ENCODE measurements at places on chromosomes 1 and 21.

DNA sequence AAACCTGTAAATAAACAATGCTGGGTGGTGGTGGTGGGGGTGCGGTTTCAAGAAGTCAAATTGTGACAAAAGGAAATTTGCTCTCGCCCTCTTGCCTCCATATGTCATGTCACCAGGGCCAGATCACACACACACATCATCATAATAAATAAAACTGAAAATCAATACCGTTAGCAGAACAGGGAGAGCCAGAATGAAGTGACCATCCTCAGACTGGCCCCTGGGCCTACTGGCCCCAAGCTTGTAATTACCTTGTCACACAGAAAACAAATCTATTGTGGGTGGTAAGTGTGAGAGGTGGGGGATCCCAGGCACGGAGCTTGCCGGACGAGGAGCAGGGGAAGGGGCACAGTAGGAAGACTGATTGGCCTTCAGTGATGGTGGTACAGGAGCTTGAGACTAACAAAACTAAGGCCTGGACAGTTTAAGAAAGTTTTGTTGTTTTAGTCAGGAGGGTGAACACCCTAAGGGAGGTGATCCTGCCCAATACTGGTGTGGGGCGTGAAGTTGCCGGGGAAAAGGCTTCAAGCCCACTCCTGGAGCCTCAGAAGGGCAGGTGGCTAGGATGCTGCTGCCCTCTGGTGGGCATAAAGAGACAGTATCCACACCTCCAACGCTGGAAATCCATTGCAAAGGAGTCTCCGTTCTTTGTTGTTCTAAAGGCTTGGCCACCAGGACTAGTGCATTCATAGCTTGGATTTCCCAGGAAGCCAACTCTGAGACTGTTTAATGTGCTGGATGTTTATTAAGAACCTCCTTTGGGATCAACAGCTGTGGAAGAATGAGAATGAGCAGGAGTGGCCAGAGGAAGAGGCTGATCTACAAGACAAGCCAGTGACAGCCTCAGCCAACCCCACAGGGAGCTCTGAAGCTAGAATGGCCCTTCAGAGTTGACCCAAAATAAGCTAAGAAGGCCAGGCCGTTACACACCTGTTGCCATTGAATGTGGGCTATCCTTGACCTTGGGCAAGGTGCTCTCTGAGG, 8.1 kb upstream of the C1orf216 start:
- no peak for DNase-seq

GRCh38 chr1:67126974-67127373, 7.8 kb downstream of the C1orf141 start:
- DNase-seq: no peak

DNA sequence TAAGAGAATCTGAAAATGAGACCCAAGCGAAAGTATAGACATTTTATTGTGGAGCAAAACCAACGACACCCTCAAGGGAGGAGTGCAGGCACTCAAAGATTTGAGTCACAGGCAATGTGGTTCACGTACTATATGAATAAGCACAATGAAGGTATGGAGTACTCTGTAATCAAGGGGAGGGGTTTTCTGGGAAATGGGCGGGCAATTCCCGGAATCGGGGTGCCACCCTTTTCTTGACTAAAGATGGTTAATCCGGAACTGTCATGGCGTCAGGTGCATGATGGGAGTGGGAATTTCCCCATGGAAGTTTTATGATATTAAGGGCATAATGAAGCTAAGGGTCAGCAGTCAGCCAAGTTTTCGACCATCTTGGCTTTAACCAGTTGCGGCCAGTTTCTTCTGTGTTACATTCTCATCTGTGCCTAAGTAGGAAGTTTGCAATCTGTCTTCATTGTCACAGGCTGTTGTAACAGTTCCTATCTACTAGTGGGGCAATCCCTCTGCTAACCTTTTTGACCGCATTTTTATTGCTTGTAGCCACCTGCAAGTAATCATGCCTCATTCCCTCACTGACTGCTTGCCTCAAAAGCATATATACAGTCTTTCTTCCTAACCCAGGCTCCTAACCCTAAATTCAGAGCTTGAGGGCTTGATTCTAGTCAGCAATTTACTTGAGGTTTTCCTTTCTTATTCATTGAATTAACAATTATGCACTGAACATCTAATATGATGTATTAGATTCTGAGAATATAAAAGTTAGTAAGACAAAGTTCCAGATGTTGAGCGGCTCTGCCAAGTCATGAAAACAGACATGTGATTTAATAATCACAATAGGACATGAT, 775 bp upstream of the AIM2 start:
- no peak for DNase-seq

GRCh38 chr21:37800456-37801061, 115.7 kb downstream of the KCNJ6 start:
- DNase-seq: no peak

GRCh38 chr1:55696891-55697290, 481.7 kb upstream of the USP24 start:
- no peak for DNase-seq

- DNase-seq: peak; percentile 55
Measured at GRCh38 chr21:36927719-36928117, 38.8 kb downstream of the HLCS start.

GRCh38 chr1:183433703-183434102, 15.5 kb upstream of the NMNAT2 start:
- no peak for DNase-seq

GRCh38 chr1:184975208-184975870, 1.0 kb upstream of the NIBAN1 start:
- DNase-seq: no peak

- no peak for DNase-seq
Measured at GRCh38 chr1:40884055-40884795, 22.1 kb upstream of the CITED4 start.

DNA sequence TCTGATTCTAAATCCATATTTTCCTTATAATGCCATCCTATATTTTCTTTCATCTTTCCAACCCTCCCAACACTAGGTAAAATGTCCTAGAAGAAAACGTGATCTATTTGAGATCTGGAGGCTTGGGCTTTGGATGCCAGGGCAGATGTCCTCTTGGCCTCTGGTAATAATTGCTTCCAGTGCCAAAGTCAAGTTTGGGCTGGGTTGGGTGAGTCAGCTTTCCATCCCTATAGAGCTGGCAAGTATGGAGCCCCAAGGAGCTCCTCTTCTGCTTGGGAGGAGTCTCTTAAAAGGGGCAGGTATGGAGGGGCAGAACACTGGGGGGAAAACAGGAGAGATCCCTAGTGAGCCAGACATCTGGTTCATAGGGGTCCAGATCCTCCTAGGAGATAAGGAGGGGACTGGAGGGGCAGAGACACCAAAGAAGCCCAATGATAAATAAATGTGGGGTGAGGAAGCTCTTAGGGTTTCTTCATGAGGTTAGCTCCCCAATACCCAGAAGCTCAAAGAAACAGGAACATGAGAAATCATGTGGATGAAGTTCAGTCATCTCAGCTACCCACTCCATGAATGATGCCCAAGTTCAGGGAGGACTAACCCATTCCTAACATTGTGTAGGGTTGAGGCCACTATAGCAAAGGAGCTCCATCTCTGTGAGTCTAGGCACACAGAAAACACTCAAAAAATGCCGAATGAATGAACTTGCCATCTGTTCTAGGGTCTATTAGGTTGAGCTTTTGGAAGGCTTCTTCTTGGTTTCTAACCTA, 3.5 kb downstream of the C1orf116 start:
- no peak for DNase-seq

DNA sequence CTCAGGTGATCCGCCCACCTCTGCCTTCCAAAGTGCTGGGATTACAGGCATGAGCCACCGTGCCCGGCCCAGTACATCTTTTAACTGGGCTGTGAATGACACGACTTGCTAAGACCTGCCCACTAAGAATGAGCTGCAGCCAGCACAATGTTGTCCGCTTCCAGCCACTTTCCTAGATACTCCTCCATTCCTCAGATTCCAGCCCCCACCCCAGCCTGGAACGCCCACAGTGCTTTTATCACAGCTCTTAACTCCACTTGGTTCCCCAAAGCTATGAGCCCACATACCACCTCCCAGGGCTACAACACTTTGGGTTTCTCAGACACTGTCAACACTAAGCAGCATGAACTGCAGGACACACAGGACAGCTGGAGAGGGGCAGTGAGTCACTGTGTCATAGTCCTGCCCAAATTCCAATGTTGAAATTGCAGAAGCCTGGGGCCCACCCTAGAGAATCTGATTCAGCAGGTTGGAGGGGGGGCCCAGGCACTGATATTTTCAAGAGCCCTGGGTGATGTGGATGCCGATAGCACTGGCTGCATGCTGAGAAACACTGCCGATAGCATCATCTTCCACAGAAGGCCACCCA, 58.0 kb downstream of the ACBD3 start:
- DNase-seq: no peak

DNA sequence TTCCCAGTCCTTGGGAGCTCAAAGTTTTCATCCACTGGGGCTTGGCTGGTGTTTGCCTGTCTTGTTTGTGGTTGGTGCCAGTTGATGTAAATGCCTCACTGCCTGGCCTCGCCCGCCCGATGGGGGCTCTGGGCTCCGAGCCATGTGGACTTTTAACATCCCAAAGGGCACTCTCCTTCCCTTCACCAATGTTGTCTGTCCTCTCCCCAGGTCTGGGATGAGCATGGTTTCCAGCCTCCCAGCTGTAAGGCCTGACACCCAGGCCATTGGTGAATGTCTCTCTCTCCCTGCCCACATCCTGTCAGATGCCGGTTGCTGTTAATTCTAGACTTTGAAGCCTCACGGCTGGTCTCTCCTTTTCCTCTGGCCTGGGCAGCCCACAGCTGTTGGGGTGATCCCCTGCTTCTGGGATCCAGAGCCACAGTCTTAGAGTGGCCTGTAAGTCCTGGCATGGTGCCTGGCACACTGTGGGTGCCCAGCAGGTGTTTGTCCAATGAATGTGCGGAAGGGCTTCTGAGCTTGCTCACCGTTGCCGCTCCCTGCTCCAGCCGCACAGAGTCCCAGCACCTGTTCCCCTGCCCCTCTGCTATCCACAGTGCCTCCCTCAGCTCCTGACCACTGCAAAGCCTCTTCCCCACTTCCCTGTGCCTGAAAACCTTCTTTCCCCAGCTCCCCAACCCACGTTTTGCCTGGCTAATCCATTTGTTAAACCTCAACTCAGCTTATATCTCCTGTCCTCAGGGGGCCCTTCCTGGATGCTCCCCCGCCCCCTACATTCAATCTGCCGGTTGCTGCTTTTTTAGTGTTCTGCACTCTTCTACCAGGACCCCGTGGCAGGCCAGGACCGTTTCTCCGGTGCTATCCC, 3.3 kb upstream of the C1orf174 start:
- no peak for DNase-seq

DNA sequence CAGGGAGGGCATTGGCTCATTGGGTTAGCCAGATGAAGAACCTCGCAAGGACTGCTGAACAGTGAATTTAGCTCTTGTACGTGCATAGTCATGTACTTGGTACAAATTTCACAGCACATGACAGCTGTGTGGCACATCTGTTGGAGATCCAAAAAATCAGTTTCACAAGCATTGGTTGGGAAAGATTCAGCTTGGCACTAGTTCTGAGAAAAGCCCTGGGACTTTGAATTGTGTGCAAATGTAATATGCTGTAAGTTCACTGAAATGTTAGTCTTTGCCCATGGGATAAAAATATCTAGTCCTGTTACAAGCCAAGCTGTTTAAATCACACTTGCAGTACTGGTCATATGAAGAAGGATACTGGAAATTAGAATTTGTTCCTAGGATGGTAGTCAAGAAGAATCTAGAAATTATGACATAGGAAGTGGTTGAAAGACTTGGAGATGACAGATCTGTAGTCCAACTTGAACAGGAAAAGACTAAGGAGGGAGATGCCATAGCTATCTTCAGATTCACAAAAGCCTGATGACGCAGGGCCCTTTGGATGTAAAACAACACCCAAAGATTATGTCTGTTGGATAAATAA, 19.2 kb downstream of the LAMC2 start:
- DNase-seq: no peak

All from thoracic aorta (tissue), 2 donors.